ENCODE measurements at places on chromosomes 5 and 9.

GRCh38 chr5:181259974-181260719 lies 796 bp downstream of the TRIM52 start:
- DNase-seq: no peak

DNA sequence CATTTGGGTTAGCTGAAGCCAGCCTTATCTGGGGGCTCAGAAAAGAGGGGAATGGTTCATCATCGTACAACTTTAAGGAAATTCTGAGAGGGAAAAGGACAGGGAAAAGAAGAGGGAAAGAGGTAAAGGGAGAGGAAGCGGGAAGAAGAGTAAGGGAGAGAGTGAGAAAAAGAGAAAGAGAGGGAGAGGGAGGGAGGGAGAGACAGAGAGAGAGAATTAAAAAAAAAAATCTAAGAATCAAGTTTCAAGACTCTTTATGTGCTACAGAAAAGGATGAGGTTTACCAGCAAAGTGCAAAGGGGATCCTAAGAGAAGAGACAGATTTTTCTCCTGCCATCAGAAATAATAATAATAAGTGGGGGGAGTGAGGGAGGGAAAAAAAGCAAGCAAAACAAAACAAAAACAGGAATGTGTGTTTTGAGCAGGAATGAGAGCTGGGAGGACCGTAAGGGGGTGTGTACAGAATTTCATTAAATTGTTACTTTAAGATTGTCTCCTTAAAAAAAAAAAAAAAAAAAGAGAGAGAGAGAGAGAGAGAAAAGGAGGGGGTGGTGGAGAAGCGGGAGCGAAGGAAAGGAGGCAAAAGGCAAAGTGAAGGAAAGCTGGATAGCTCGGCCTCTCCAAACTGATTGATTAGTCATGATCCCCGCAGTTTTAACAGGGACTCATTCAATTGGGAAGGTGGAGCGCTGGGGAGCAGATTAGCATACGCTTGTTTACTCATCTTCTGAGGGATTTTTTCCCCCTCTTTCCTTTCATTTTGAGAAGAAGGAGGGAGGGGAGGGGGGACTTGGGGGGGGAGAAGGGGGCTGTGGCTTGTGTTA lies 438 bp upstream of the PAPPA start:
- DNase-seq: peak; percentile 87

- no peak for DNase-seq
Measured at GRCh38 chr9:38103340-38103739, 34.3 kb upstream of the SHB start.

DNA sequence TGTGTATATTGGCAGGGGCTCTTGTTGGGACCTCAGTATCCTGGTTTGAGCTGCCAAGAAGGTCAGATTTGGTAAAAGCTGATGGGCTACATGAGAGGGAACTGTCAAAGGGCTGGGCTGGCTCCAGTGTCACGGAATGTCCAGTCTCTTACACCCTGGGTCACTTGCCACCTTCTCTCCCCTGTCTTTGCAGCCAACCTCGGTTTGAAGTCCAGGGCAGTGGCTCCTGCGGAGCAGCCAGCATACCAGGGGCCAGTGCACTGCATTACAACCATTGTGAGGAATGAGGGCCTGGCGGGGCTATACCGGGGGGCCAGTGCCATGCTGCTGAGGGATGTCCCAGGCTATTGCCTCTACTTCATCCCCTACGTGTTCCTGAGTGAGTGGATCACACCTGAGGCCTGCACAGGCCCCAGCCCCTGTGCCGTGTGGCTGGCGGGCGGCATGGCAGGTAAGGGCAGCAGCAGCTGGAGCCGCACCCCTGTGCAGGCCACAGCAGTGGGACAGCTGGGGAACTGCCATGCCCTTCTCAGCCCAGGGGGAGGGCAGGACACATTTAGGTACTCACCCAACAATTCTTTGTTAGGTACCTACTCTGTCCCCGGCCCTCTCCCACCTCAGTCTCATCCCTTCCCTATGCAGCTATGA lies 24.2 kb downstream of the IL9 start:
- DNase-seq: no peak

DNA sequence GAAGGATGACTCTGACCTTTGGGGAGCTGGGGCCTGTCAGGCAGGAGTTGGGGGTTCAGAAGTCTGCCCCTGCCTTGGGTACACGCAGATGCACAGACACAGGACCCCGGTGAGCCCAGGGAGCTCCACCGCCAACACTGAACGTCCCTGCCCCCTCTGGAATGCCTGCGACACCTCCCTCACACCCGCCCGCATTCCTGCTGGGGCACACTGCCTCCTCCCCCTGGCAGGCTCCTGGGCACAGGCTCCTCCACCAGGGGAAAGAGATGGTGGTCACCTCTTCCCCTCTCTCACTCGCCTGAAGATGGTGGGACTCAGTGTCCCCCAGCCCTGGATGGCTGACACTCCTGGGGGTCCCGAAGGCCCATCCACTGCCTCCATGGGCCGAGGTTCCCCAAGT lies 12.0 kb downstream of the CRB2 start:
- DNase-seq: no peak

GRCh38 chr5:72096602-72097188 lies 10.6 kb upstream of the MAP1B start:
- no peak for DNase-seq

GRCh38 chr5:153130296-153130695 lies 360.2 kb upstream of the GRIA1 start:
- no peak for DNase-seq

GRCh38 chr5:1875281-1875842 lies 7.4 kb downstream of the IRX4 start:
- DNase-seq: peak; percentile 51

- DNase-seq: no peak
Measured at GRCh38 chr5:38373743-38374142, 115.4 kb downstream of the EGFLAM start.

GRCh38 chr9:27539479-27540441 lies 10.1 kb upstream of the MOB3B start:
- no peak for DNase-seq

Data from GM23338 (cell line).